ENCODE measurements at places on chromosomes 1 and 21.
A peak's percentile ranks its signal among the peaks of the same experiment; 100 is the strongest.

DNA sequence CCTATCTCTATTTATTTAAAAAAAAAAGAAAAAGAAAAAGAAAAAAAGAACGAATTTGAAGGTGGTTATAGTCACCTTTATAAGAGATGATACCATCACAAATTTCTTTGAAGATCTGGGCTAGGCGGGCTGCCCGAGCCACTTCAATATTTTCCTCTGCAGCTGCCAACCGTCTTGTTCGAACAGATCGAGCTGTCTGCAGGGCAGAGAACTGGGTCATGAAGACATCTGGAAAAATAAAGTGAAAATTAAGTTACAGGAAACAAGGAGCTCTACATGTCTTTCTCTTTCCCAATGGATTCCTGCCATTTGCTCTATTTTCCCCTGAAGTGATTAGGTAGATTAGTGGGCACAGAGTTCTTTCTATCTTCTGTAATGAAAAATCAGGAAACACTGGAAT is 31.9 kb downstream of the RUSC1 start:
- no peak for DNase-seq

DNA sequence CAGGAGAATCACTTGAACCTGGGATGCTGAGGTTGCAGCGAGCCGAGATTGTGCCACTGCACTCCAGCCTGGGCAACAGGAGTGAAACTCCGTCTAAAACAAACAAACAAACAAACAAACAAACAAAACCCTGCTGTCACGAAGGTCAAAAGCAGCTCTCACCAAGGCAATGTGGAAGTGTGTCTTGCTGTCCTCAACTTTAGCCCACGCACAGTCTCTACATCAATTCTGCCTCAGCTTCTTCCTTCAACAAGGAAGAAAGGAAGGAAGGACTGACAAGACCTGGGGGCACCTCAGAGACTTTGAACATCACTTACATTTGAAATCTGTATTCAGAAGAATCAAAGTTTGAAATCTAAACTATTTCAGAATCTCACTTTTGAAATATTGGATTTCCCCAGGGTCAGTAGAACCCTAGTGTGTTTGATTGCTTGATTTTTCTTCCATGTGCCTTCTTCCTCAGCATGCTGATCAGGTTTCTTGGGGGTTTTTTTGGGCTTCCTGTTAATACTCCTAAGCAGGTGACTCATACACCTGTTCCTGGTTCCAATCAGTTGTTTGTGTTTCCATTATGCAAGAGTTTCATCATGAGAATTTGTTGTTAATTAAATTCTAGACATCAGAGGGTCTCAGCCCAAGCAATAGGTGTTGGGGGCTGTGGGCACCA is 6.5 kb upstream of the CSTB start:
- DNase-seq = no peak

DNA sequence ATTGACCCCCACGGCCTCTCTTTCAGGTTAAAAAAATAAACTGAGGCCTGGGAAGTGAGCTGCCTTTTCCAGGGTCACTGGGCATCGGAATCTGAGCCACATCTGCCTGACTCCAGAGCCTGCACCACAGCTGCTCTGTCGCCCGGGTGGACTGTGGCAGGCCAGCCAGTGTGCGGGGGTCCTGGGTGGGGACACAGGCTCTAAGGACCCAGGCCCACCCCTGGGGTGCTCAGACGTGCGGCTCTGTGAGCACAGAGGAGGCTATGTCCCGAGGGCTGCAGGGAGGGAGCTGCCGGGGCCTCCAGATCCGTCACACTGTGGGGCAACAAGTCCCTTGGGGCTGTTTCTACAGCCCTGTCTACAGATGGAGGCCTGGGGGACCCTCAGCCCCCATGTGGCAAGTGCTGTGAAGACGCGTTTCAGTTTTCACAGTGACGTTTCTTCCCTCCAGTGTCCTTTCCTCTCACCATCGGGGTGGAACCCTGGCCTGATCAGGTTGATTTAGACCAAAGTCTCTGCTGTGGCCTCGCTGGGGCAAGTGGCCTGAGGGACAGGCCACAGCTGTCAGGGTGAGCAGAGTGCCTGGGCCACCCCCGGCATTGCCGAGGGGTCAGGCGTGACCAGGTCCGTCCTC is 39.2 kb upstream of the ACTRT2 start:
- DNase-seq = no peak

GRCh38 chr21:42080788-42081083 is 9.6 kb downstream of the UMODL1 start:
- no peak for DNase-seq

GRCh38 chr1:212622906-212623305 is 14.3 kb downstream of the ATF3 start:
- no peak for DNase-seq

DNA sequence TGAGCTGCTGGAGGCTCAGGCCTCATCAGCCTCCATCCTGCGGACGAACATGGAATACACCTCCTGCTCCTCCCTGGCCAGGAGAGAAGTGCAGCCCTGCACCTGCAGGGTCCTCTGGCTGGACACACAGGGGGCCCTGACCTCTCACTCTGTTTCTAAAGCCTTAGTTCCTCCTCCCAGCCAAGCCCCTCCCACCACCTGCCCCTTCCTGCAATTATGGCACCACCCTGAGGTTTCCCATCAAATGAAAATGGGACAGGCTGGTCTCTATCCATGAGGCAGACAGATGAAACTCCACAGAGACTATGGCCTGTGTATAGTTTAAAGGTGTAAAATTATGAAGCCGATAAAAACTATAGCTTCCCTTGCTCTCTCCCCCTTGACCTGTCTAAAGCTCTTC is 42.6 kb downstream of the CACNA1S start:
- DNase-seq = no peak

DNA sequence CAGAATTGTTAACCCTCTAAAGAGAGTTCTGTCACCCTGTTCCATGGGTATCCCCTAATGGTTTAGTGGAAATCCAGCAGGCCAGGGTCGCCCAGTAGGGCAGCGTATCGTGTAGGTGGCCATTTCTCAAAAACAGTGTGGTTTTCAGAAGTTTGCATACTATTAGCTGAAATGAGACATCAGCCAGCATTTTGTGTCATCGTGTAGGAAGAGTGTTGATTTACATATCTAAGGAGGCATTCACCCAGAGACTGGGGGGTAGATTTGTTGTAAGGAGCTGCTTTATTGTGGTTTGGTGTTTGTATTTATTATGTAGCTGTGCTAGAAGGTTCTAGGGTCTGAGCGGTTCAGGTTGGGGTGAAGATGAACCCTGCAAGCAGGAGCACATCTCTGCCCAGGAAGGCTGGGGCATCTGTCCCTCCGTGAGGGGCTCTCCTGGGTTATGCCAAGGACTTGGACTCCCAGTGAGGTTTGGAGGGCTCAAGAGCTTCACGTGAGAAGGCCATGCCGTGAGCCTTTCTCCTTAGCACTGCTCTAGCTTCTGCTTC is 174.4 kb downstream of the PGBD5 start:
- no peak for DNase-seq

- DNase-seq = no peak
Measured at GRCh38 chr1:226046240-226046639, 16.3 kb upstream of the H3-3A start.

DNA sequence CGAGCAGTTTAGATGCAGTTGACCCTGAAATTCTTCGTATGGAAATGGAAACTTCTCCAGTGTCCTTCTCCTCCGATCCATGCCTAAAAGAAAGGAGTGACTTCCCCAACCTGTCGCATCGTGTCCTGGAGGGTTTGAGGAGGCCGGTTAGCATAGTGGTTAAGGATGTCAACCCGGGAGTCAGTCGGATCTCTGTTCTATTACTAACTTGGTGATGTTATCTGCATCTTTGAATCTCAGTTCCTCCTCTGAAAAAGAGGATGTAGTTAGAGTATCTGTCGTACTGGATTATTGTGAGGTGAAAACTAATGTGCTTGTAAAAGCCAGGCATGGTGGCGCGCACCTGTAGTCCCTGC is 684 bp downstream of the ZBTB8B start:
- no peak for DNase-seq

GRCh38 chr21:16437586-16437985 is 707.8 kb downstream of the USP25 start:
- no peak for DNase-seq

- DNase-seq = peak; percentile 95
Measured at GRCh38 chr1:232767305-232768074, 37.7 kb upstream of the MAP10 start.

- no peak for DNase-seq
Measured at GRCh38 chr1:43532716-43533115, 2.0 kb downstream of the PTPRF start.

DNA sequence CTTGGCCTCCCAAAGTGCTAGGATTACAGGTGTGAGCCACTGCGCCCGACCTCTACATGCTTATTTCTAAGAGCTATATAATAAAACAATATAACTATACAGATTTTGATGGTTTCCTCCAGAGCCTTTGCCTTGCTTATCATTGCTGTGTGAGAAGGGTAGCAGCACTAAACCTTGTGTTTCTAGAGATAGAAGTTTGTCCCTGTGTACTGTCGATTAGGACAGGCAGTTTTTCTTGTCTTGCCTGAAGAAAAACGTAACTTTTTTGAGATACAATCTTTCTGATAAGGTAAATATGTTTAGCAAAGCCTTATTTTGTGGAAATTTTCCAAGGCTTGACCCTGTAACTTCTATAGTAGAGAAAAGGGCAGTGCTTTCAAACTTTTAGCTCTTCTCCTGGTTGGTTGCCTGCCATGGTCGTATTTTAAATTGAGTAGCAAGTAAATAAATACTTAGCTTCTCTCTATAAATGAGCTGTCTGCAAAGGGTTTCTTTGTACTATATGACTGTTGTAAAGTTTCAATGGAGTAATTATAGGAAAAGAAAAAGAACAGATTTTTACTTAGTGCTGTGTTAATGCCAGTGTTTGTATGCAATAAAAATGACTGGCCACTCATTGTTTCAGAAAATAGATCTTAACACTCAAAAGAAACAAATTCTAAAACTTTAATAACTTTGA is 86.4 kb upstream of the CACYBP start:
- no peak for DNase-seq

GRCh38 chr1:210600421-210601159 is 271.9 kb downstream of the HHAT start:
- no peak for DNase-seq

- DNase-seq = no peak
Measured at GRCh38 chr1:9282696-9282955, 10.1 kb upstream of the SPSB1 start.

GRCh38 chr1:182702826-182703524 is 18.6 kb upstream of the RGS8 start:
- no peak for DNase-seq

GRCh38 chr1:116820369-116820768 is 66.1 kb downstream of the CD2 start:
- DNase-seq = no peak

- DNase-seq = peak; percentile 29
Measured at GRCh38 chr21:37550157-37550556, 183.6 kb downstream of the DYRK1A start.

DNA sequence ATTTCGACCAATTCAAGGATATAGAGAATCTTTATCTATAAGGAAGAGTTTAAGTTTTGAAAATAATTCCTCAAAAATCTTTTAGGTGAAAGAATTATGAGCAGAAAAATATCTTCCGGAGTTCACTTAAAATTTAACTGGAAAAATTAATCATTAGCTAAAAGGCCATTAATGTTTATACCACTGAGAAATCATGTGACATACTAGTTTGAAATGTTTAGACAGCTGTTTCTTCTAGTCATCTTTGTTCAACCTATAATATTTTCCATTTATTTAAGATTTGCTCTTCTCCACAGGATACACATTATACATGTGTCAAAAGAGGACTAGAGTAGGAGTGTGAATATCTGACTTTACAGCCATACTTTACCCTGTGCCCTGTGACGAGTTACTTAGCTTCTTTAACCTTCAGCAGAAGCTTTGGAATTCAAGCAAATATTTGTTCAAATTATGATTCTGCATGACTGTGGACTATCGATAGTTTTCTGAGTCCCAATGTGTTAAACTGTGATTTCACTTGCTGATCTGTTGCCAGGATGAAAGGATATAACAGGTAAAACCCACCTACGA is 374.8 kb downstream of the BRINP3 start:
- DNase-seq = no peak

- DNase-seq = no peak
Measured at GRCh38 chr1:209328196-209328595, 255.3 kb upstream of the CAMK1G start.

DNA sequence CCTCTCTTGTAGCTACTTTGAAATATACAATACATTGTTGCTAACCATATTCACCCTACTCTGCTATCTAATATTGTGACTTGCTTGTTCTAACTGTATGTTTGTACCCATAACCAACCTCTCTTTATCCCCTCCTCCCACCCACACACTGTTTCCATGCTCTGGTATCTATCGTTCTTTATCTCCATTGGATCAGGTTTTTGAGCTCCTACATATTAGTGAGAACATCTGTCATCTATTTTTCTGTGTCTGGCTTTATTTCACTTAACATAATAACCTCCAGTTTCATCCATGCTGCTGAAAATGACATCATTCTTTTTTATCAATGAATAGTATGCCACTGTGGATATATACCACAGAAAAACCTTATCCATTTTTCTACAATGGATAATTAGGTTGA is 1230.1 kb downstream of the PLA2G4A start:
- DNase-seq = no peak

DNA sequence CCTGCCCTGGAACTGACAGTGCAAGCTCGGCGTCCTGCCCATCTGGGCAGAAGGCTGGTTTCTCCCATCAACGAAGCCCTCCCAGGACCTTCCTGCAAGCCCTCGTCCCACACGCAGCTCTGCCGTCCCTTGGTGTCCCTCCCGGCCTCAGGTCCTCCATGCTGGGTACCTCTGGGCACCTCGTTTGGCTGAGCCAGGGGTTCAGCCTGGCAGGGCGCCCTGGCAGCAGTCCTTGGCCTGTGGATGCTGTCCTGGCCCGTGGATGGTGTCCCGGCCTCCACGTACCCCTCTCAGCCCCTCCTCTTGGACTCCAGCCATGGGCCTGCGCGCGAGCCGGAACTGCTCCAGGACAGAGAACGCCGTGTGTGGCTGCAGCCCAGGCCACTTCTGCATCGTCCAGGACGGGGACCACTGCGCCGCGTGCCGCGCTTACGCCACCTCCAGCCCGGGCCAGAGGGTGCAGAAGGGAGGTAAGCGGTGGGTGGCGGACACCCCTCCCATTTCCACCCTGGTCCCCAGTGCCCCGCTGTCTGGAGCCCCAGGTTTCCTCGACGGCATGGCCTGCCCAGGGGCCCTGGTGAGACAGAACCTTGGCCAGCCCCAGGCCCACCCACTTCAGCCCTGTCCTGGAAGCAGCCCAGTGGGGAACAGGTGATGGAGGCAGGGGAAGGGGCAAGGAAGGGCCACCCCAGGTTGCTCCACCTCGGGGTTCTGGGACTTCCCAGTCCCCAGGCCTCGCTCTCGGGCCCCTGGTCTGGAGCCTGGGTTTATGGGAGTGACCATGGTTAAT is 3.5 kb downstream of the TNFRSF14 start:
- no peak for DNase-seq

DNA sequence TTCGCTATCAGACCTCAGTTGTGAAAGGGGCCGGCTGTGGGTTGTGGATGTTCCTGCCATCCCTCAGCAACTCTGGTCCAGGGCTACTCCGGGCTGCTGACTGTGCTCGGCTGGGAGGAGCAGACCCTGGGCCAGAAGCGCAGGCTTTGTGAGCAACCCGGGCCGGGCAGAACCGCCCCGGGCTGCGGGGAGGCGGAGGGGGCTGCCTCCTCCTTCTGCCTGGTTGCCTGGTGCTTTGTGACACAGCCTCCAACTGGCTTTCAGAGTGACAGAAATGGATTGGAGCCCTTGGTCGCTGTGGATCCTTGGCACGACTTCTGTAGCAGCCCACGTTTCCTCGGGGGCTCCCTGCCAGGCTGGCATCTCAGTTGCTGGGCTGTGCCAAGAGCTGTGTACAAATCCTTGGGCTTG is 10.0 kb downstream of the DRAXIN start:
- no peak for DNase-seq

GRCh38 chr1:208523007-208523406 is 278.8 kb upstream of the PLXNA2 start:
- no peak for DNase-seq

Data from vagina (tissue), 2 donors.